A549 treated with AZD2906 at 1 μM for 4 hours (cell line): ENCODE measurements at places on chromosomes 3 and 15. TPM values are rescaled to one million over a fixed set of nuclear protein-coding genes. Genes with fewer than 3 reads are reported as not detected.

Gene PXYLP1
- 14.2 to 16.7 TPM (median 16.3 TPM) in 5 replicates for total RNA-seq

Gene HHLA2
- 0.03 to 0.11 TPM (median 0.06 TPM) in 3 of 5 replicates, not detected in the others for total RNA-seq

Gene GPR149
- not detected in 5 replicates for total RNA-seq

Gene GP9
- 0.14 TPM in 1 of 5 replicates, not detected in the others for total RNA-seq
